NCI-H1048 (cell line): ENCODE measurements at places on chromosomes 5 and 9.

DNA sequence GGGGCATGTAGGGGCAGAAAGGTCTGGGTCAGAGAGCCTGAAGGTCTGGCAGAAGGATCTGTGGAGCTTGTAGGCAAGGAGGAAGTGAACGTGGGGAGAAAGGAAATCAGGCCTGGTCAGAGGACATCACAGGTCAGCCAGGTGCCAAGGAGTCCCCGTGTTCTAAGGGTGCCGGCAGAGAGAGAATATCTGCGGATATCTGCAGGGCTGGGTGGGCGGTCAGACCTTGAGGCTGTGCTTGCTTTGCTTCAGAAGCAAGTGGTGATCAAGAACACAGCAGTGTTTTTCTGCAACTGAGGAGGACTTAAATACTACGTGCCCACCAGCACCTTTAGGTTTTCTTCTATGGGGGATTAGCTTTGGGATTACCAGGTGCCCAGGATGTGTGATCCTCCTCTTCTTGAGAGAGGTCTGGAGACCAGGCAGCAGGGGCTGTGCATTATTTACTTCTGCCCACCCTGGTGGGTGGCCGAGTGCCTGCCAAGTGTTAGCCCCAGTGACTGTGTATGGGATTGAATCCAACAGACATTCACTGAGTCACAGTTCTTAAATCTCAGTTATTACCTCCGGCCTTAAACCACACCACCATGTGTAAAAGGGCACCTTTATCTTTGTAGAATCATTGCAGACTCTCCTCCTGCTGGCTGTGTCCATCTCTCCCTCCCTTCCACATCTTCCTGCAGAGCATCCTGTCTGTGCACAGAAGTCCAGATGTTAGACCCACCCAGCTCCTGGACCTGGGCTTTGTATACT lies 12.5 kb upstream of the SHB start:
- no peak for DNase-seq

DNA sequence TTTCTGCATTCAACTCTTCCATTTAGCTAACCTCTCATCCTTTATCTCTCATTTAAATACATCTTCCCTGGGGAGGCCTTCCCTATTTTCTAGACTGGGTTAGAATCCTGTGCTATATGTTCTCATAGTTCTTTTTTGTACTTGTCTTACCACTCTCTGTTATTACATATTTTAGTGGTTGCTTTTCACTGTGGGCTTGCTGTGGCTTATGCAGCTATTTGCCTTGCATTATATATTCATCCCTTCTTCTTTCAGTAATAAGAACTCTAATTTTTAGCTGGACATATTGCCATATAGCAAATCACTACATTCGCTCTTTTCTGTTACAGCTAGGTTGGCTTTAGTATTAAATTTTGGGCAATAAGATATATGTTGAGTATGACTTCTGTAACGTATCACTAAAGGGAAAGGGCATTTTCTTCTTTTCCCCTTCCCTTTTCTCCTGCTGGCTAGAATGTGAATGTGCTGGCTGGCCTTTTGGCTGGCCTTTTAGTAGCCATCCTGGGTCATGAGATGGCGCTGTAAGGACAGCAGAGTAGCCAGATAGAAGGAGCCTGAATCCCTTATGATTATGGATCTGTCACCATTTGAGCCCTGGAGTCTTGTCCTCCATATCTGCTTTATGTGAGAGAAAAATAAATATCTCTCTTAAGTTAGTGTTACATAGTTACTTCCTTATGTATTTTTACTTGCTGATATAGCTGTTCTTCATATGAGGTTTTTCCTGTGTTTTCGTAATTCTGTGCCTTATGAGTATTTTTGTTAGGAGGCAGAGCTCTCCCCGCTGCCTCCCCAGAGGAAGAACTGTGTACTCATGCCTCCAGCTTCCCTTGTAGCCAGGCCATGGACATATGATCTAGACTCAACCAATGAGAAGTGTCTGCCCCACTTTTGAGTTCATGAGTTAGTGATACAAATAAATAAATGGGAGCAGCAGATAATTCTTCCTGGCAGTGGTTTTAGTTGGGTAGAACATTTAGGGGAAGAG lies 65.8 kb downstream of the NDUFAF2 start:
- no peak for DNase-seq

- DNase-seq, result no peak
Measured at GRCh38 chr5:115496936-115497576, 47.5 kb downstream of the FEM1C start.

GRCh38 chr5:36735891-36736290 lies 129.5 kb downstream of the SLC1A3 start:
- no peak for DNase-seq

GRCh38 chr9:24398466-24398865 lies 147.2 kb downstream of the IZUMO3 start:
- no peak for DNase-seq

DNA sequence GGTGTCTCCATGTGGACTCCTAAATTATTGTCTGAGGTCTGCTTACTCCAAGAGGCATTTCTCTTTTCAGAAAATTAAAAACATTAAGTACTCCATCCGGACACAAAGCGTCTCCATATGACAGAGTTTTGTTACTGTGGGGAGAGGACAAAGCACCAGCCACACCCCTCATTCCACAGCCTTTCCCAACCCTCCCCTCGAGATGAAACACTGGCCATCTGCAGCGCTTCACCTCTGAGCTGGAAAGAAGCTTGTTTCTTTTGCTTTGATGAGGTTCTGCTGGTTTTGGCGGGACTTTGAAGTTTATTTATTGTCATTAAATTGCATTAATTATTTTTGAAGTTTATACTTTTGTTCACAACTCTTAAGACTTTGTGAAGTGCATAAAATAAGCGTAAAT lies 27.6 kb upstream of the NKD2 start:
- no peak for DNase-seq
